ENCODE measurements at places on chromosomes 3 and 15.

DNA sequence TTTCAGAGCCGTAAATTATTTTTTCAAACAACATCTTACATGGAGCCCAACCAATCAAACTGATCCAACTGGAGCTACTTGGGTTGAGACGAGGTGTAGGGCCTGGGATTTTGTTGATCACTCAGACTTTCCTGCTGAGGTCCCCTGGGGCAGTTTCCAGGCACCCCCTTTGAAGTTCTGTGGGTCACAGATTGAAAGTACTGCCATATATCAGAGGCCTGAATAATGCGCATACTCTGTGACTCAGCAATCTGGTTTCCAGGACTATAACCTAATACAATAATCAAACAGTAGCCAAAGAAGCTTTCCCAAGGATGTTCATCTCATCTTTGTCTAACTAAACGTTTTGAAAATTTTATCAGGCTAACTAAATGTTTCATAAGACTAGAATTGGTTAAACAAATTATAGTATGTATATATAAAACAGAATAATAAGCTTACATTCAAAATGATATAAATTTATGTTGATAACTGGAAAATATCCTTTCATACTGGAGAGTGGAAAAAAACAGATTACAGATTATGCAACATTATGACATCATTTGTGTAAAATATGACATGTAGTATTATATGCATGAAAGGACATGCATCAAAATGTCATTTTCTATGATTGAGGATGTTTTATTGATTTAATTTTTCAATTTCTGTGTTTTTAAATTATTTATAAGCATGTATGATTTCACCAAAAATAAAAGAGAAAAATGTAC lies 617.1 kb downstream of the NTRK3 start:
- no peak for ATAC-seq

DNA sequence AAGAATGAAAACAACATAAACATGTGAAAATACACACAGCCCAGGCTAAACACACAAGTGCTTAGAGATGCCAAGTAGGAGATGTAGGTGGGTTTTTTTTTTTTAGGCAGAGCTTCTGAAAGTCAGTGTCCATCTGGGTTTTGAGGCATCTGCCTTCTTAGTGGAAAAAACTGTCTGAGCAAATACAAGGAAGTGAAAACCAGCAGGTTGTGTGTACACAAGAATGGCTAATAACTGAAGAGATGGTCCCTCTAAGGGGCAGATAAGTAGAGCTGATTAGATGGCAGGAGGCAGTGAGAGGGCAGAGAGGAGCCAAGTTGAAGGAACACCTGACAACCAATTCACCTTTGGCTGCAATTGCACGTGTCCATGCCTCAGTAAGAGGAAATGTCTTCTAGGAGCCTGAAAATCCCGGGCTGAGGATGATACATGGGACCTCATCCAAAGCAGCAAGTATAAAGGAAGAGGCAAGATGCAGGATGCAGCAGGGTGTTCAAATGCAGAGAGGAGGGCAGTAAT lies 34.9 kb downstream of the CYP19A1 start:
- ATAC-seq, result no peak

- ATAC-seq, result no peak
Measured at GRCh38 chr3:128616516-128617269, 33.9 kb downstream of the RPN1 start.

DNA sequence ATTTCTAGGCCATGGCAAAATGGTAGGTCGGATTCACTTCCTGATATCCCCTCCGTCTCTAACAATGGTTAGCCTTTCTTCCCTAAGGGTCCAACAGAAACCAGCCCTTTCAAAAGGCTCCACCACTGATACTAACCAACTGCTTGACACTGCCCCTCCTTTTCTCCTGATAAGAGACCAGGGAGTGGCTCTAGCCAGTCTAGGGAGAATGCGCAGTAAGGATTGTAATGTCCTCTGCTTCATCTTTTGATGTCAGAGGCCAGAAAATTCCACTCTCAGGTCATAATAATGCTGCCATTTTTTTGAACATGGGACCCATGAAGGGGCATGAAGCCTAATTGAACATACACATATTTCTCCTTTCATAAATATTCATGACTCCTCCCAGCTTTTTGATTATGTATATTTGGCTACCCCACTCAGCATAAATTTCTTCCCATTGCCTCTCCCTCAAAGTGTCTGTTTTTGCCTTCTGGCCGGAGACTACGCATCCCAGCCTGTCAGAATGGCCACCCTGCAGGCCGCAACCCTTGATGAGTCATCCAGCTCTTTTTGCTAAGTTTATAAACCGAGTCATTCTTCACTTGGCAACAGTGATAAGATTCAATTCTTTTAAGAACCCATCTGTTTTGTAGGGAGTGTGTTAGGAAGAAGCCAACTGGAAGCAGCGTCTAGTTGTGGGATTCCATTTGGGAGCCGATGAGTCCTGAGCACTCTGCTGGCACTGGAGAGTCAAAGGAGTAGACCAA lies 189.0 kb upstream of the MCTP2 start:
- ATAC-seq, result no peak

DNA sequence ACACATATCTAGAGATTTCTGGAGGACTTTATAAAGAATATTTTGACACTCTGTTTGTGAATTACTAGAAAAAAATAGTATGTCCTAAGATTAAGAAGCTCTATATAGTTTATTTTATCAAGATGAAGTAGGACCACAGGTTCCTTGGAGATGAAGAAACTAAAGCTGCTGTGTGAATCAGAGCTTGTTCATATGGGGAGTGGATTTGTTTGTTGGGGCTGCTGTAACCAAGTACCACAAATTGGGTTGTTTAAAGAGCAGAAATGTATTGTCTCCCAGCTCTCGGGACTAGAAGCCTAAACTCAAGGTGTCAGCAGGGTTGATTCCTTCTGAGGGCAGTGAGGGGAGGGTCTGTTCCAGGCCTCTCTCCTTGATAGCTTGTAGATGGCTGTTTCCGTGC lies 270.6 kb upstream of the UMPS start:
- ATAC-seq, result no peak

DNA sequence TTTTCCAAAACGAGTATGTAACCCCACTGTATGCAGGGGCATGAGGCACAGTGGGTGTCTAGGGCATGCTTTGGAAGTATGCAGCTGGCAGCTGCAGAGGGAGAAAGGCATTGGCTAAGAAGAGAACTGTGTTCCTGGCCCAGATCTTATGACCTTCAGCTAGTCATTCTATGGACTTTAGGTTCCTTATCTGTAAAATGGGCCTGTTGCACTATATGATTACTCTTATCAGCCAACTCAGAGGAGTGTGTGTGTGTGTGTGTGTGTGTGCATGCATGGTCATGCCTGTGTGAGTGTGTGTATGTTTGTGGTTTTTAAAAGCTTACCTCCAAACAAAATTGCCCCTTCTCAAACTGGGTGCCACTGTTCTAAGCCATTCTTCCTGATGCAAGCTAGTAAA lies 27.4 kb upstream of the CHST2 start:
- no peak for ATAC-seq

- ATAC-seq, result peak; percentile 63
Measured at GRCh38 chr3:170007031-170007663, 30.6 kb upstream of the GPR160 start.

DNA sequence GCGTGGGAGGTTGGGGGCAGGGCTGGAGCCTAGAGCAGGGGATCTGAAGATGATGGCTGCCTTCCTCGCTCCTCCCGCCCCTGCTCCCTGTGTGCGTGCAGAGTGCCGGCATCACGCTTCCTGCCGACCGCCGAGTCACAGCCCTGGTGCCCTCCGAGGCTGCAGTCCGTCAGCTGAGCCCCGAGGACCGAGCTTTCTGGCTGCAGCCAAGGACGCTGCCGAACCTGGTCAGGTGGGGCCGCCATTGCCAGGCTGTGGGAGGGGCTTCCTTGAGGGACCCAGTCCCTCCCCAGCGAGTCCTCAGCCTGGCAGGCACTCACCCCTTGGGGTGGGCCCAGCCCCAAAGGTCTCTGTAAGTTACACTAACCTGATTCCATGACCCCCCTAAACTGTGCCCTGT lies 17.6 kb downstream of the STAB1 start:
- ATAC-seq, result no peak

GRCh38 chr15:45116482-45117307 lies 2.6 kb downstream of the DUOXA2 start:
- ATAC-seq, result no peak

DNA sequence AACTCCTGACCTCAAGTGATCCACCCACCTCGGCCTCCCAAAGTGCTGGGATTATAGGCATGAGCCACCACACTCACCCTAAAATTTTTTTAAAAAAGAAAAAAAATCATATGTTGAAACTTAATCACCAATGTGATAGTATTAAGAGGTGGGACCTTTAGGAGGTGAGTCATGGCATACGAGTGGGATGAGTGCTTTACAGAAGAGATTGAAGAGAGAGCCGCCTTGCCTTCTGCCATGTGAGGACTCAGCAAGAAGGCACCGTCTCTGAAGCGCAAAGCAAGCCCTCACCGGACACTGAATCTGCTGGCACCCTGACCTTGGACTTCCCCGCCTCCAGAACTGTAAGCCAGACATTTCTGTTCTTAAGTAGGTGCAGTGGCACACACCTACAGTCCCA lies 5.5 kb downstream of the ARPIN start:
- ATAC-seq, result no peak

DNA sequence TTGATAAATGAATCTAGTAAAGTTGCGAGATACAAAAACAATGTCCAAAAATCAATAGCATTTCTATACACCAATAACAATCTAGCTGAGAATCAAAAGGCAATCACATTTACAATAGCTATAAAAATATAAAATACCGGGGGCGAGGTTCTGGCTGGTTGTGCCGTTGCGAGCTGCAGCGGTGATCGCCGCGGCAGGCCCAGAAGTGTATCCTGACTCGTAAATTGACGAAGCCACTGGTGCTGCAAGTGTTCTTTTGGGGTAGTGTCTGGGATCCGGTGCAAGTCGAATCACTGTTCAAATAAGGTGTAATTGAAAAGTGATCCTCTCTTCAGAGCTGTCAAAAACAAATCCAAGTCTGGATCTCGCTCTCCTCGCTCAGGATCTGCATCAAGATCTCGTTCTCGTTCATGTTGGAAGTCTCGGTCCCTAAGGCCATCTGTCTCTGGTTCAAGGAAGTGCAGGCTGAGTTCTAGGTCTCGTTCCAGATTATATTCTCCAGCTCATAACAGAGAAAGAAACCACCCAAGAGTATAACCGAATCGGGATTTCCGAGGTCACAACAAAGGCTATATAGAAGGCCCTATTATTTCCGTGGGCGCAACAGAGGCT lies 80.1 kb upstream of the STT3B start:
- ATAC-seq, result no peak

Measured in activated CD4-positive, CD25-positive, alpha-beta regulatory T cell treated with anti-CD3 and anti-CD28 coated beads, Interleukin-2, amount 50 U/mL, for 24 hours (primary cell).